ENCODE measurements at places on chromosomes 4 and X.
A peak's percentile ranks its signal among the peaks of the same experiment; 100 is the strongest.

DNA sequence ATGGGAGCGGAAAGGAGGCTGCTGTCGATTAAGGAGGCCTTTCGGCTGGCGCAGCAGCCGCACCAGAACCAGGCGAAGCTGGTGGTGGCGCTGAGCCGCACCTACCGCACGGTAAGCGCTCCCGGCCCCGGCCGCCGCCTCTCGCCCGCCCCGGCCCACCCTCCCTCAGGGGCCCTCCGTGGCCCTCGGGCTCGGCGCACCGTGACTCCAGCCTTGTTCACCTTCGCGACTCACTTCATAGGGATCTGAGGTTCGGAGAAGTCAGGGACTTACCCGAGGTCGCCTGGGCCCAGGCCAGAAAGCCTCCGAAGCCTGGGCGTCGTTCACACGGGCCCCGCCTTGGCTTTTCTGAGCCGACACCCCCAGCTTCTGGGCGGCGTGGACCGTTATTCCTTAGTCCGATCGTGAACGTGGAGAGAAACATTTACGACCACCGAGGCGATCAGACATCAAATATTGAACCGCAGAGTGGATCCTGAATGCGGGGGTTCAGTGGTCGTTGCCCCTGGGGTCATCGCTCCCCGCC lies 362 bp downstream of the NCAPG start:
- peak; percentile 45 for DNase-seq

DNA sequence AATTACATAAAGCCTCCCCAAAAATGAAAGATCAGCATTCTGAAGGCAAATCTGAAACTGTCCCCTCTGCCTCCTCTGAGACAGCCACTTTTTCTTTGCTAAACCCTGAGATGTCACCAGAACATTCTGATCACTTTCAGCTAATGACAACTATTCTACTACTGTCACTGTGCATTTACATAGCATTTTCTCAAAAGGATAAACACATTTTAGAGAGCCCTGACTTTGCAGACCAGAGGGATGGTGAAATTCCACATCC lies 72.1 kb downstream of the GATB start:
- no peak for DNase-seq

GRCh38 chr4:133402616-133403015 lies 253.5 kb downstream of the PCDH10 start:
- no peak for DNase-seq

DNA sequence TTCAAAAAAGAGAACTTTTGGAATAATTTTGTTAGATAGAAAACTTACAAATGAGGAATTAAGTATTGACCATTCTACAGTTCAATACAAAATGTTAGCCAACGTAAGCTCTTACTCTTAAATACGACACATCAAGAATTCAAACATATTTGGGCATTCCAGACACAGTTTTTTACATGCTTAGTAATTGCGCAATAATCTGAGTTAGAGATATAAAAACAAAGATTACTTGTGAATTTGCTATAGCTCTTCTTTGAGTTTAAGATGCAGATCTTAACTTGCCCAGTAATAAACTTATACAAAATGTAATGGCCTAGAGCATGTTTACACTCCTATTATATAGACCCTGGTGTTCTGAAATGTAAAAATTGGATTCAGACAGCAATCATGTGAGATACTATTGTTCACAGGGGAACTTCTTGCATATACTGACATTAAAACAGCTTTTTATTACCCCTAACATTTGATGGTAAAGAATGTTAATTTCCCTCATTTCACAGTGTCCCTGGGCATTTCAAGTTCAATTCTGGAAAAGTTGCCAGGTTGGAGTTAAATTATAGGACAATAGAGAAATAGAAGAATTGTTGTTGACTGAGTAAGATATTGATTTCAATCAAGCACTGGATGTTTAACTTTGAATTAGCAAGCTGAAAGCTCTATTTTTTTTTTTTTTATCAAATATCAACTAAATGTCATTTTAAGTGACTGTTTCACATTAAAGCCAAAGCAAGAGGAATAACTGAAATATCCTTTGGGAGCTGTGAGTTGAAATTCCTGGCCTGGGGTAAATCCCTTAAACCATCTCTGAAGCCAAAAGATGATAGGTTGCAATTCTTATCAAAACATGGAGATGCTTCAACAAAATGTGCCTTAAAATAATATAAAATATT lies 910 bp downstream of the HPGDS start:
- DNase-seq: no peak

DNA sequence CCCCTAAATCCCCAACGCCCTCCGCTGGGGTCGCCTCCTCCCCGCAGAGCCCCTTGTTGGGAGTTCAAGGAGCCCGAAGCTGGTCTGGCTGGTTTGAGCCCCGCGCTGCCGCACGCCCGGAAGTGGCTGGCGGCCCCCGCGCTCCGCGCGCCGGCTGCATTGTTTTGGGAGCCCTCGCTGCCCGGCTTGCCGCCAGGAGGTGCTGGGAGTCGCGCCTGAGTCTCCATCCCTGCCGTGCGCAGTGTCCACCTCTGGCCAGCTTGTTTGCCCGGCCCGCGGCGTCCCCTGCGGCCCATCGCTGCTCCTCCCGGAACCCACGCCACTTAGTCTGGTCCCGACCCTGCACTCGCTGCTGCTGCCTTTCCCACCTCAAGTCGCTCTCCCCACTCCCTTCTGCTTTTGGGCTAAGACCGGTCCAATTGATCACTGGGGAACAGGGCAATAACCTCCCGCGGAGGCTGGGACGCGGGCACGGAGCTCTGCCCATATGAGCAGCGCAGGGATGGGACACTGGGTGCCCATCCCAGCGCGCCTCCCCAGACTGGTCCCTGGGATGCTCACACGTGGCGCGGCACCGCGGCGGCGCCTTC lies 2.2 kb upstream of the SFRP2 start:
- peak; percentile 41 for DNase-seq

GRCh38 chr4:109655396-109655795 lies 47.8 kb downstream of the CASP6 start:
- no peak for DNase-seq

DNA sequence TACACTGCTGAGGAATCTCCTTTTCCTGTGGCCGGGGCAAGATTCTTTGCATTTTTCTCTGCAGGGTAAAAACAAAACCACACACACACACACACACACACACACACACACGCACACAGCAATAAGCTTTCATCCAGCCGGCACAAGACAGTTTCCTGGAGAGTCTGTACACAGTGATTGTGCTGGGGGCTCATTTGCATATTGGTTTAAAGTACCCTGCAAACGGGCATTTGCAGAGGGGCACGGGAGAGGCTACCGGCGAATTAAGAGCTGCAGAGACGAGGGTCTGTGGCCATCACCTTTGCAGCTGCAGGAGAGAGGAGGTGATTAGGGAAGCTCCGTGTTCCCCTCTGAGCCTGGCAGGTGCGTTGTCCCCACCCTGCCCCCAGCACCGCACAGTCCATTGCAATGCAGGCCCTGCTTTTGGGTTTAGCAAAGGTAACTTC lies 219.9 kb downstream of the SHOX start:
- no peak for DNase-seq

DNA sequence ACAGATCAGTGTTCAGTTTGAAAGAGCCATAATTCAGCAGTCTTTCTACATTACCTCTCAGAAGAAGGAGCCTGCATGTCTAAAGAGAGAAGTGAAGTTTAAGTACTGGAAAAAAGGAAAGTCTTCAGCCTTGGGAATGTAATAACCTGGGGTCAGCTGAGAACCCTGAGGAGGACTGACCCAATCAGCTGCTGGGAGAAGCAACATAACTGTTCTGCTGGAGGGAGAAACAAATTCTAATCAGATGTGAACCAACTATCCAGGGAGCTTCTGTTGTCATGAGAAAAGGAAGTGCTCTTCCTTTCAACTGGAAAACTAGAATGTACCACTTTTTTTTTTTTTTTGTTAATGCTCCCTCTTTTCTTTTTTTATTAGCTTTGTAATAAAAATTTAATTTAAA lies 64.5 kb upstream of the PDE5A start:
- no peak for DNase-seq

DNA sequence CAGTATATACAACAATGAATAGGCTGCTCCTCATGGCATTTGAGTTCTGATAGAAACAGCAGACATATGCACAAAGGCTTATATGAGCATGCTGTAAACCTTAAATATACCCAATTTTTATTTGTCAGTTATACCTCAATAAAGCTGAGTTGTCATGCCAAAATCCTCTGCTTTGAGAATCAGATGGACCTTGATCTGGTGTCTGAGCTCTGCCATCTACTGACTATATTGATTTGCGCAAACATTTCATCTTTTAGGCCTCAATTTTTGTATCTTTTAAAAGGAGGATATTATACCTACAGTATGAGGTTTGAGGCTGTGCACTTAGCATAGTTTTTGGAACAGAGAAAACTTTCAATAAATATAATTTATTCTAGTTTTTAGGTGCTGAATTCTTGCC lies 85.2 kb downstream of the PRRG1 start:
- DNase-seq: no peak

DNA sequence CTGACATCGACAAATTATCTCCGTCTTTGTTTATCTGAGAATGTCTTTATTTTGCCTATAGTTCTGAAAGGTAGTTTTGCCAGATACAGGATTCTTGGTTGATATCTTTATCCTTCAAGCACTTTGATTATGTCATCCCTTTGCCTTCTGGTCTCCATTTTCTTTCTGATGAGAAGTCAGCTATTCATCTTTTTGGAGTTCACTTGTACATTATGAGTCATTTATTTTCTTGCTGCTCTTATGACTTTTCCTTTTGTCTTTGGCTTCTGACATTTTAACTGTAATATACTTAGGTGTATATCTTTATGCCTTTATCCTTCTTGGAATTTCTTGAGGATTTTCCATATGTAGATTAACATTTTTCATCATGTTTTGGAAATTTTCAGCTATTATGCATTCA lies 51.4 kb downstream of the SHROOM4 start:
- no peak for DNase-seq

DNA sequence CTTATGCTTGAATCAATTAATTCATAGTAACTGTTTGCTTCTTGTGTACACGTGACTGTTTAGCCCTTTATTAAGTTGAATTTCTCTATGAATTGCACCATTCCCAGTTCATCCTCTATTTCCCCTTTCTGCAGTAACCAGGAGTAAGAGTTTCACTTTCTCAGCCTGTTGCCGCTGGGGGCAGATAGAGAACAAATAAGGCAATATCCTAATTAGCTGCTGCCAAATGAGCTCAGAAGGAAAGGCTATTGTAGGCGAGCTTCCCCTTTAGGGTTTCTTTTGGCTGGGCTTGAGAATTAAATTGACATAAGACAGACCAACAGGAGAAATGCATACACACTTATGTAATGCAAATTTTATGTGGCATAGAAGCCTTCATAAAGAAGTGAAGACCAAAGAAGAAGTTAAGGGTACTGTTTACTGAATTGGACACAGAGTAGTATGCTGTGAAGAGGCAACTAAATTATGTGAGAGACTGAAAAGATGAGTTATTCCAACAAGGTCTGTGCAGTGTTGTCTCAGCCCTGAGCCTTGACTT lies 1594.7 kb downstream of the TECRL start:
- no peak for DNase-seq

GRCh38 chr4:125986307-125986706 lies 671.6 kb downstream of the FAT4 start:
- no peak for DNase-seq

DNA sequence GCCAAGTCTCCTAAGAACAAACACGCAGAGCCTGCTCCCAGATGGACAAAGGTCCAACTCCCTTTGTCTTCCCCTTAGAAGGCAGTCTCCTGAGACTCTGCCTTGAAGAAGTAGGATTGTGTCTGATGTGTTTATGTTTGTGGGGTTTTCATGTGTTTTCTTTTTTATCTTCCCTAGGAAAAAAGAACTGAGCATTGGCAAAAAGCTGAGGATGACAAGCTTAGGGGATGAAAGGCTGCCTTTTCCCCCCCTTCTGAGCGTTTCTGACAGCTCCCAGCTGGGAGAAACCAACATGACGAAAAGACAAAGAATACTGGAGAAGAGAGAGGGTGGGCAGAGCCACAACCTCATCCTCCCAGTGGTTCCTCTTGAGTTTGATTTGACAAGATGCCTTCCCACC lies 181.1 kb downstream of the EVC2 start:
- no peak for DNase-seq

All from activated CD8-positive, alpha-beta T cell treated with anti-CD3 and anti-CD28 coated beads, Interleukin-2, amount 10 ng/mL, durations not matched to agents 7 days and 5 days (primary cell).